ENCODE measurements at places on chromosomes 11 and 22.

DNA sequence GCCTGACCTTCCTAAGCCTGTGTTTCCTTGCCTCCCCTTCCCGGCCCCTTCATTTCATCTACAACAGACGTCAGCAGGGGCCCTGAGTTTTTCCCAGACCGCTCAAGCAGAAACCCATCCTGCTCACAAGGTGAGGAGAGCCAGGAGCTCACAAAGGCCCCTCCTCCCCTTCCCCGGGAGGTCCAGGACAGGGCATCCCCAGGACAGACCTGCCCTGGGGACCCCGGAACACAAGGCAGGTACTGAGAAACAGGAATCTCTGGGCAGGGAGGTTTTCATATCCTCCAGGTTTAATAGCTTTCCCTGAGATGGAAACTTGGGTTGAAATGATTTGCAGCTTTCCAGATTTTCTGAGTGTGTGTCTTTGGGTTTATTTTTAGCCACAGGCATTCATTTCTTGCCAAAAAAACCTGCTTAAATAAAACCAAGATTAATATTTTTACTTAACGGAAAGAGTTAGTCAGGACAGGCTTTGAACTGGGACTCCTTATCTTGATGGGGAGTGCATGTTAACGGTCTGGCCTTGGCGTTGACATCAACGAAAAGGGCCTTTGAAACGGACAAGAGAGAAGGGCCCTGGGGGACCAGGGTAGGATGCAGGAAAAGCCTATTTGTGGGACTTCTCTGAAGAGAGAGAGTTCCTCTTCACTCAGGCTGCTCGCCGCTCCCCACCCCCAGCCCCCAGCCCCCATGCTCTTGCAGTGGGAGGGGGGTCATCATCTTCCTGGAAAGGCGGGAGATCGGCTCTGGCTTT is 38.5 kb downstream of the TIMP3 start:
- no peak for DNase-seq

- DNase-seq, result no peak
Observed at GRCh38 chr11:69014898-69015549, 2.0 kb upstream of the MRGPRF start.

DNA sequence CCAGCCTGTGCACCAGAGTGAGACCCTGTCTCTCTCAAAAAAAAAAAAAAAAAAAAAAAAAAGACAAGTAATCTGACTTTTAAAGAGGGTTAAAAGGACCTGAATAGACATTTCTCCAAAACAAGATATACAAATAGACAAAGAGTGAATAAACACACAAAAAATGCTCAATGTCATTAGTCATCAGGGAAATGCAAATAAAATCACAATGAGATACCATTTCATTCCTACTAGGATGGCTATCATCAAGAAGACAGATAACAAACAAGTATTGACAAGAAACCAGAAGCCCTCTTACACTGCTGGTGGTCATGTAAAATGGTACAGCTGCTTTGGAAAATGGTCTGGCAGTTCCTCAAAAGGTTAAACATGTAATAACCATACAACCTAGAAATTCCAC is 4.1 kb downstream of the RIC3 start:
- peak; percentile 47 for DNase-seq

DNA sequence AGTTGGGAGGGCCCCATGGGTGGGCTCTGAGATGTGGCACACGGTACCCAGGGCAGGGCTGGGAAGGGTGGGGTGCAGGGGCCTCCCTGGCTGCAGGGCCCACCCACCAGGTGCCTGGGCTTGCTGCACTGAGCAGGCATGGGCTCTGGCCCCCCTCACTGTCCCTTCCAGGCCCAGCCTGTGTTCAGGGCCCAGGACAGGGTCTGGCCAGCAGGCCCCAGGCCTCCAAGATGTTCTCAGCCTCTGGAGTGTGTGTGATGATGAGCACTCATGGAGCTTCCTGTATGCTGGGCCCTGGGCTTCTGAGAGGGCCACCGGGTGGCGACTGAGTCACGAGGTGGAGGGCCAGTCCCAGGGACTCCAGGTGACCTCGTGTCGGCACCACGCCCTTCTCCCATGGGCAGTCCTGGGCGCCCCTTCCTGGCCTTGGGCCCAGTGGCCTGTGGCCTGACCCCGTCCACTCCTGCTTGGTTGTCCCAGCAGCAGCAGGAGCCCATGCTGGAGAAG is 55.9 kb upstream of the CCDC188 start:
- peak; percentile 3 for DNase-seq

- DNase-seq, result no peak
Observed at GRCh38 chr11:4886186-4886585, 4.5 kb downstream of the OR51T1 start.

- peak; percentile 88 for DNase-seq
Observed at GRCh38 chr11:9575260-9576240, 2.1 kb downstream of the WEE1 start.

Data from DMS53 (cell line).